Astrocyte of the hippocampus (primary cell): ENCODE measurements at places on chromosomes 16 and 17.

- no peak for DNase-seq
Measured at GRCh38 chr16:70605283-70605657, 41.1 kb upstream of the IL34 start.

GRCh38 chr16:86354641-86355513 is 155.4 kb upstream of the FOXF1 start:
- peak; percentile 67 for DNase-seq

DNA sequence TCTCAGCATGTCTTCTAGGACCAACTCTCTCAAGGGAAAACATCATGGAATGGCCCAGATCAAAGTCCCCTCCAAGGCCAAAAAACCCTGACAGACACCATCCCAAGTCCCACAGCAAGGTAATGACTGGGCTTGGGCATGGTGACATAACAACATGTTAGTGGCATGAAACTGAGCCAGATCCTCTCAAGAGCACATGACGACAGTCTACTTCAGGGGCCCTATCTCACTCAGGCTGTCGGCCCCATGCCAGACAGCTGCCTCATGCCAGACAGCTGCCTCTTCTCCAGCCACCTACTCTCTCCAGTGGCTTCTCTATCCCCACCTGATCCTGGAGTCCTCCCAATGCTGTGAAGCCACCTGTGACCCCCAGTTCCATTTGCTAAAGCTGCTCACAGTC is 18.4 kb downstream of the HSD11B2 start:
- no peak for DNase-seq

- DNase-seq: no peak
Measured at GRCh38 chr17:49610883-49611584, 35.4 kb downstream of the NXPH3 start.

- peak; percentile 40 for DNase-seq
Measured at GRCh38 chr17:8189041-8189710, 804 bp downstream of the BORCS6 start.

DNA sequence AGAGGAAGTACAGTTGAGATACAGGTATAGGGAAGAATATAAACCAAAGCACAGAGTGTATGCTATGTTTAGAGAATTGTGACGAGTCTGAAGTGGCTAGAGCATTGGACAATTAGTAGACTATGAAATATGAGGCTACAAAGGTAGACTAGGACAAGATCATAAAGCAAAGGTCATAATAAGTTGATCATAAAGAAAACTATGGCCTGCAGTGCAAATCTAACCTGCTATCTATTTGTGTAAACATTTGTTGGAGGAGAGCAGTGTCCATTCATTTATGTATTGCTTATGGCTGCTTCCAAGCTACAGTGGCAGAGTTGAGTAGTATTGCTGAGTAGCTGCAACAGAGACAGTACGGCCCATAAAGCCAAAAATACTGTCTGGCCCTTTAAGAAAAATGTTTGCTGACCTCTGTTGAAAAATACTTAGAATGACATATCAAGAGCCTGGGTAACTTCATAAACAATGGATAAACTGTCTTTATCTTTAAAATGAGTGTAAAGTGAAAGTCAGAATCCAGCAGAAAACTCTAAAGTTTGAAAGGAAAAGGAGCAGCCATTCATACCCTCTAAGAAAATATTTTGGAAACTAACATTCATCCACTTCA is 14.5 kb upstream of the OR1E2 start:
- DNase-seq: no peak

- DNase-seq: peak; percentile 1
Measured at GRCh38 chr17:30832438-30833124, 815 bp downstream of the ATAD5 start.

DNA sequence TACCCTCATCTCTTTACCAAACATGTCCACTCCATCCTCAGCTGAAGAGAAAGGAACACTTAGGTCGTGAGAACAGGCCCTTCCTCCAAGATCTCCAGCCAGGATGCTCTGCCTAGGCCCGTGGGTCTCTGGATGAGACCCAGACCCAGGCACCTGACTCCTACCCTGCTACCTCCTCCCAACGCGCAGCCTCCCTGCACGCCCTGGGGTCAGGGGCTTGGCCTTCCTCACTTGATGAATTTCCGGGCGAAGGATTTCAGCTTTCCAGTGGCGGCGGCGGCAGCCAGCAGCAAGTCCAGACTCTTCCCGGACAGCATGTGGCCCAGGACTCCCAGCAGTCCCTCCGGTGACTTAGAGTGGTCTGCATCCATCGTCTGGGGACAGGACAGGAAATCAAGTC is 13.4 kb downstream of the CSF3 start:
- DNase-seq: no peak

GRCh38 chr17:31398381-31399311 is 7.2 kb downstream of the RAB11FIP4 start:
- DNase-seq: no peak

- peak; percentile 95 for DNase-seq
Measured at GRCh38 chr17:44708401-44709263, at the start of gene DBF4B. TSS of gene DBF4B (plus strand) at chr17:44708665. CDS start at chr17:44708821, 156 bp downstream.

DNA sequence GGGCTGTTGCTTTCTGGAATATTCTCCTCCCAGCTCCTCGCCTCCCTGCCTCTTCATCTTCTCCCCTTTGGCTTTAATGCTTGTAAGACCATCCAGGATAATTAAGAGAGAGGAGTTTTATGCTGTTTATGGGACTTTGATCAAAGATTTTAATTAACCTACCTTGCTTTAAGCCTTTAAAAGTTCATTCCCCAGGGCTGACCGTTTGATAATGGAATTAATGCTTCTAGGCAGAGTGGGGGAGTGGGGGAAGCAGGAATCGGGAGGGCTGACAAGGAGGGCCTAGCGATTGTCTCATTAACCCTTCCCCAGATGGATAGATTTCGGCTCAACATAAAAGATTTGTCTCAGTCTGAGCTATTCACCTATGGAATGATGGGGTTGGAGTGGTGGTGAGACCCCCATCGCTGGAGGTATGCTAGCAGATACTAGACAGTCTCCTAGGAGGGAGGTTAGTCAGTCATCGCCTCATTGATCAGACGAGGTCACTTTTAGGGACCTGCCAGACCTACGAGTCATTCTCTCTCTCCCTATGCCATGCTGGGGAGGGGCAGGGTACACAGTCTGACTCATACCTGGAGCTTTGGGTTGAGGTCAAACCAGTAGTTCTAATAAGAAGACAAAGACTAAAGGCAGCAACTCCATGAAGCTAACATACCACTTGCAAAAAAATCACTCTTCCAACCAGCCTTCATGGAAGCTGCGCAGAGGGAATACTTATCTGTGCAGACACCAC is 236.6 kb upstream of the NLRP1 start:
- DNase-seq: peak; percentile 16

- DNase-seq: peak; percentile 46
Measured at GRCh38 chr16:23132775-23133463, 16.3 kb downstream of the USP31 start.

DNA sequence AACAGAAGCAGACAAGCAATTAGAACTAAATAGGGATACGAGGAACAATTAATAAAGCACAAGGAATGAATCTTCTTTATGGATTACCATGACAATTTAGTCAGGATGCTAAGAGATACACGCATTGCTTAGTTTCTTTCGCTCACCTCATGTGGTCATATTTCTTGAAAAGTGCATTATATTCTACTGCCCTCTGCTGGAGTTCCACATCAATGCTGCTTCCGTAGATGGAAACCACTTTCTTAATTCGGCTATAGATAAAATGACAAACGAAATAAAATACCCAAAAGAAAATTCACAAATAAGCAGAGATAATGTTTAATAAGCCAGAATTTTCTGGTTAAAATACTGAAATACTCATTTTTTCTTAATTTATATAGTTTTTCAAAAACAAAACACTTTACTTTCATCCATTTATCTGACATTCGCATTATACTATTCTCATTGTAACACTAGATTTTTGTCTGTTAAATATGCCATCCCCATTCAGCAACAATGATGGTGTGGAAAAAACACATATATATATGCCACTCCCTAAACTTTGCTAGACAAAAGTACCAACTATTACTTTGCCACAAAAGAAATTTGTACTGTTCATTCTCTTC is 22.0 kb upstream of the PHLPP2 start:
- DNase-seq: peak; percentile 55

DNA sequence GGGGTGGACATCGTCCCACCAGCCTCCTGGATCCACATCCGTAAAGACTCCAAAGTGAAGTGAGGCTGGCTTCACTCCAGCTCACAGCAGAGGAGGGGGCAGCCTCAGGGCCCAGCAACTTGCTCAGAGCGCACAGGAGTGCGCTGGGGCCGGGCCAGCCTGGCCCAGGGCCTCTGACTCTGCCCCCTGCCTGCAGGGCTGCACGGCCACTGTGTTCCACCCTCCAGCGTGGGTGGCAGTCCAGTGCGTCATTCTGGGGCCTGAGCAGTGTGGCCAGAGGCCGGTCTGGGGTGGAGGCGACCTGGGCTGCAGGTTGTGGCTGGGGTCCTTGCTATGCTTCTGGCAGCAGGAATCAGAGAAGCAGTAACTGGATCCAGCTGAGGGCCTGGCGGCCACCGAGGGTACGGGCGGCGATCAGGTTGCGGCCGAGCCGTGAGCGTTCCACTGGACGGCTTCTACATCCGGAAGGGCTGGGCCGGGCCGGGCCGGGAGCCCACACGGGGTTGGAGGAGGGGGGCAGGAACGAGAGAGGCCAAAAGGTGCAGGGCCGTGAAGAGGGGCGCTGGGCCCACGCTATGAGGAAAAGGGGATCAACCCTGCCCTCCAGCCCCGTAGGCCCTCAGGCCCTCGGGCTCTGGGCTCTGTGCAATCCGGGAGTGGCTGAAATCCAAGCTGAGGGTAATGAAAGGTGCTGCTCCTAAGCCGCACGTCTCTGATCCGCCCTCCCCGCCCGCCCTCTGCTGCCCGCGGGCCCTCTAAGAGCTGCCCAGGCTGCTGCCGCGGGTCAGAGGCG is at the start of gene FSCN2:
TSS of gene FSCN2 (plus strand) at position 787 of the 793 bp plus-strand sequence. CDS start 155 bp downstream, outside the sequence.
- peak; percentile 30 for DNase-seq

DNA sequence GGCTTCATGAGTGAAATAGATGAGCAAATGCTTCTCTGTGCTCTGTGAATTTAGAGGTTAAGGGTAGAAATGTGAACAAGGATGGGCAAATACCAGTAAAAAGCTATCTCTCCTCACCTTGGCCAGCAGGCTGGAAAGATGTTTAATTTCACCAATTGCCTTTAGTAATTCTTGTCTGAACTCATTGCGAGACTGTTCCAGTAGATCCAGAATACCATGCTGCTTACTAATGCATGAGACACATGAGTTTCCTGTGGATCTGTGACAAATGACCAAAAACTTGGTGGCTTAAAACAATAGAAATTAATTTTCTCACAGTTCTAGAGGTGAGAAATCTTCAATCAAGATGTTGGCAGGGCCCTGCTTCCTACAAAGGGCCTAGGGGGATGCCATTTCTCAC is 9.3 kb upstream of the ZNF624 start:
- no peak for DNase-seq

DNA sequence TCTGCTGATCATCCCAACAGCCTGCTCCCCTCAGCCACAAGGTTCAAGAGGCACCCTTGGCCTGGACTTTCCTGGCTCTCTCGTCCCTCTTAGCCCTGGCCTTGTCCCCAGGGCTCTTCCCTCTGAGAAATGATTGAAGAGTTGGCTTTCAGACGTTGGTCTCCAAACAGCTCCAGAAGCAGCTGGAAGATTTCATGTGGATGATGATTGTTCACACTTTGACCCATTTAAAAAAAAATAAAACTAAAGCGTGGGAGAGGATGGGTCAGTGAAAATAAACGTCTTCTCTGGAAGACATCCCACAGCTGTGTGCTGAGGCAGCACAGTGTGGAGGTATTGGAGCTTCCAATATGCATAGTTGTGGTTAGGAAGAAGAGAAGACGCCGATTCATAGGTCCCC is 54.7 kb upstream of the CDH11 start:
- peak; percentile 5 for DNase-seq

GRCh38 chr16:31134625-31135534 is 647 bp downstream of the PRSS8 start:
- DNase-seq: peak; percentile 31

DNA sequence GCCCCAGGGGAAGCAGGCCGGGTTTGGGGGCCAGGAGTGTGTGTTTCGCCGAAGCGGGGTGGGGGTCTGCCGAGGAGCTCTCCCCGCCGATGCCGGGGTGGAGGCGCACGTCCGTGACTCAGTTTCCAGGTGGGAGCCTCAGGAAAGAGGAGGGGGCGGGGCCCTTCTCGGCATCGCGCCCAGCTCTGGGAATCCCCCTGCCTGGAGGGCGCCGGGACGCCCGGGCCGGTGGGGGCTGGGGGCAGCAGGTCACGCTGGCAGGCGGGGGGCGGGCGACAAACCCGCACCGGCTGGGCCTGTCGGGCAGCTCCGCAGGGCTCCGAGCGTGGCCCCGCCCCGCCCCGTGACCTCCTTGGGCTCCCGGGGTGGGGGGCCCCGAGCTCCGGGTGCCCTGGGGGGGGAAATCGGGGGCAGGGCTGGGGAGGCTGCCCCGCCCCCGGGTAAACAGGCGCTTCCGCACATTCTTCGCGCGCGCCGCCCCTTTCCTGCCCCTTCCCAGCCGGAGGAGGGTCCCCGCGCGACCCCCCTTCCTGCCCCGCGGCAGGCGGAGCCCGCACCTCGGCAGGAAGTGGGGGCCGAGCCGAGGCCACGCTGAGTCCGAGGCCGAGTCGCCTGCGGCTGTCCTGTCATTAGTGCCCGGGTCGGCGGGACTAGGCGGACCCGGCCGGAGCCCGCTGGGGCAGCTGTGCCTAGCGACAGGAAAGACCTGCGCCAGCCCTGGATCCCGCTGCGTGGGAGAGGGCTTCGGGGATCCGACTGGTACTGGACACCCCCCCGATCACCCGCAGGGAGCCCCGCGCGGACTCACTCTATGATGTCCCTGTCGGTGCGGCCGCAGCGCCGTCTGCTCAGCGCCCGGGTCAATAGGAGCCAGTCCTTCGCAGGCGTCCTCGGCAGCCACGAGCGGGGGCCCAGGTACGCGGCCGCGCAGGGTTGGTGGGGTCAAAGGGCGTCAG is 9.3 kb downstream of the RIPOR1 start:
- peak; percentile 50 for DNase-seq

GRCh38 chr17:66713533-66714042 is 121.3 kb upstream of the CACNG5 start:
- no peak for DNase-seq

DNA sequence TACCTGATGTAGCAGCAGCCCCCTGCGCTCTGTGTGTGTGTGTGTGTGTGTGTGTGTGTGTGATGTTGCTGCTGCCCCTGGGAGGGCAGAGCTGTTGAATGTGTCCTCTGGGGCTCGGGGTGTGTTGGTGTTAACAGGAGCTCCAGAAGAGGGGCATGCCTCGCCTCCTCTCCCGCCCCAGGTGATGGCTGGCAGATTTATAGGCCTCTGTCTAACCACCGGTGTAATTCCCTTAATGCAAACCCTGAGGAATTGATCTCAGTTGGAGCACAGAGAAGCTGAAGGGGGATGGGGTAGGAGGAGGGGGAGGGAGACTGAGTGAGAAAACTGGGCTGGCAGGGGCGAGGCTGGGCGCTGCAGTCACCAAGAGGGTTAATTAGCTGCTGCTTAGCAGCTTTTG is 10.0 kb downstream of the CACNA1G start:
- DNase-seq: no peak
